ENCODE measurements at places on chromosomes 1 and 21.

DNA sequence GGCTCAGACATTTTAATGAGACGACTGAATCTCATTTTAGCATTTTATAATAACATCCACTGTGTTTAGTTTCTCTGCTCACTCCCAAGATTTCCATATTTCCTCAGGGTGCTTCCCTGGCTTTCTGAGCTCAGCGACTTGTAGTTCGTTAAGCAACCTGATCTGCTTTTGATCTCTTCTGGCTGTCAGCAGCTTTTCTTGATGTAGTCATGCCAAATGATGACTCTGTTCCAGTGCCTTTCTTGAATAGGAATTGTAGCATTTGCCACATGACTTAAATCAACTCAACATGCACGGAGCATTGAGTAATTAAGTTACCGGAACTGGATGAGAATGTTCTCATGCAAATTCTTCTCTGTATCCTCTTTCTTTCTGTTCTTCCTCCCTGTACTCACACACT lies 246.1 kb downstream of the FMN2 start:
- DNase-seq = no peak

- DNase-seq = no peak
Measured at GRCh38 chr1:112818990-112819689, 104.0 kb upstream of the PPM1J start.

GRCh38 chr1:6418668-6419396 lies 887 bp downstream of the HES2 start:
- no peak for DNase-seq

DNA sequence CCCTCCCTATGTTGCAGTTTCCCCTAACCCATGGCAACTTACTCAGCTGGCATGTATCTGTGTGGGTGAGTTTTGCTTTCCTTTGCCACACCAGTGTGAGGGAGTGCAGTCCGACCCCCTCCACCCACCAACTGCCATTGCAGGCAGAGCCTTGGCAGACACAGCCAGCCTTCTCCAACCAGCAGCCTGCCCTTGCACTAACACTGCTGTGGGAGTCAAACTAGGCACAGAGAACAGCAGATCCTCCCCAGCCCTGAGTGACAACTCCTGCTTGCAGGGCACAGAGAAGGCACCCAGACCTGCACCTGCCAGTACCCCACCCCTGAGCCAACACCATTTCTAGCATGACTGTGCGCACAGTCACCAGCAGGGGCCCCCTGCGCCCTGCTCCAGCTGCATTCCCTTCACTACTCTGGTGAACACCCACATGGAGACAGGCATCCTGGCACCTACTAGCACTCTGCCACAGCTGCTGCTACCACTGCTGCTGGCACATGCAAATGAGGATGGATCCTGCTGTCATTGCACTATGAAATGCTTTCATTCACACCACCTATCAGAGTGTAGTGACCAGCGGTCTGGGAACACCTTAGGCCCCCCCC lies 98.4 kb downstream of the MAGI3 start:
- DNase-seq = no peak

DNA sequence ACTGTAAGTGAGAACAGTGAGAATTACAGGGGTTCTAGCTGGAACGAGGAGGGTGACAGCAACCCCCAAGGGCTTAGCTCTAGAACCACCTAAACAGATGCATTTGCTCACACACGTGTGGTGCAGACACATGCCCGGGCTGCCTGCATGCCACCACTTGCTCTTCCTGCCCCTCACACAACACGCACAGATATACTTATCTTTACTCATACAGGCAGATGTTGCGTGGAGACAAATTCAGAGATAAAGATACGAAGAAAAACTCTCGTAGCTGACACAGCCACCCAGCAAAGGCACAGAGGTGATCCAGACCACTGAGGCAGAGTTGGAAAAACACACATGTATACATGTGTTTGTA lies 13.5 kb downstream of the VANGL1 start:
- no peak for DNase-seq

DNA sequence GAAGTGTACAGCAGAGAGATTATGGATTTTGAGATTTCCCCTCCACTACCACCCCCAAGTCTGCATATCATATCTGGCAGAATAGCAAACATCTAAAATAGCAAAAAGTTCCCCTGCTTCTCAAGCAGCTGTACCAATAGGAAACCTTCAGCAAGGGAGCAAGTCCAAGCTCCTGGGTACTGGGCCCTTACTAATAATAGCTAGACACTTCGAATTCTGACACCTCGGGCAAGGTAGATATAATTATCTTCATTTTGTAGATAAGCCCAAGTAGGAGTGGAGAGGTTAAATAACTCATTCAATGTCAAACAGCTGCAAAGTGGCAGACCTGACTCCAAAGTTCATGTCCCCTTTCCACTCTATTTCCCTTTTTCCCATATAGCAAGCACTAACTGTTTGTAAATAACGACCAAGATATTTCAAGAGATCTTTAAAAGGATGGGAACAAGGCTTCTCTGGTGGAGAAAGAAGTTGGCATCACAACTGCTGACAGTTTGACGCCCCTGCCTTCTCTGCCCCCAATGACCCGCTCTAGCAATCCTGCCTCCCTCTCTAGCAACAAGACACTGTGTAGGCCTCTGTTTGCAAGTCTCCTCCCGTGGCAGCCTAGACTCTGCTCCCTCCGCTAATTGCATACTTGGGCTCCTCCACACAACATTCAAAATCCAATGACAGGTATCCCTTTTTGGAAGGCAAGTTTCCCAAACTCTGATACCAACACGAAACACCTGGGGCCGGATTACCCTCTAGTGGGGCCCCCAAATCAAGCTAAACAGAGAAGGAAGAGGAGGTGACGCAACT lies 18.7 kb upstream of the ADAR start:
- DNase-seq = no peak

DNA sequence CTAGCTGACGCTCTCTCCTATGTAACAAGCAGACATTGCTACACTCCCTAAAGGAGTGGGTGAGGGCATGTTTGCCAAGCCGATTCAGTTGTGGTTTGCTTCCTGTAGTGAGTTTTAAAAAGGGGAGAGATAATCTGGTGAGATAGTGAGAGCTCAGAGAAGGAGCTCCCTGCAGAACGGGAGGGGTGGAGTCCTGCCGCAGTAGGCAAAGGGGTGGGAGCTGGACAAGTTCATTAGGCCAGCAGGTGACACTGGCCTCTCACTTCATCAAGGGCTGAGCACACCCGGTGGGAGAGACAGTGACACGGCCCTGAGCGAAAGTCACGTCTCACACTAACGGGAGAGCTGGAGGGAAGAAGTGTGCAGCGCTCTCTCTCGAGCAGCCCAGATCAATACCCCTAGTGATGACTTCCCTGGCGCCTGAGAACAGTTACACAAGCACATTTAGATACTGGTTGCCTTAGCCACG lies 144.0 kb upstream of the CD34 start:
- DNase-seq = no peak

GRCh38 chr1:170073893-170074249 lies 624 bp downstream of the KIFAP3 start:
- no peak for DNase-seq

GRCh38 chr1:181643631-181644030 lies 160.3 kb downstream of the CACNA1E start:
- DNase-seq = no peak

DNA sequence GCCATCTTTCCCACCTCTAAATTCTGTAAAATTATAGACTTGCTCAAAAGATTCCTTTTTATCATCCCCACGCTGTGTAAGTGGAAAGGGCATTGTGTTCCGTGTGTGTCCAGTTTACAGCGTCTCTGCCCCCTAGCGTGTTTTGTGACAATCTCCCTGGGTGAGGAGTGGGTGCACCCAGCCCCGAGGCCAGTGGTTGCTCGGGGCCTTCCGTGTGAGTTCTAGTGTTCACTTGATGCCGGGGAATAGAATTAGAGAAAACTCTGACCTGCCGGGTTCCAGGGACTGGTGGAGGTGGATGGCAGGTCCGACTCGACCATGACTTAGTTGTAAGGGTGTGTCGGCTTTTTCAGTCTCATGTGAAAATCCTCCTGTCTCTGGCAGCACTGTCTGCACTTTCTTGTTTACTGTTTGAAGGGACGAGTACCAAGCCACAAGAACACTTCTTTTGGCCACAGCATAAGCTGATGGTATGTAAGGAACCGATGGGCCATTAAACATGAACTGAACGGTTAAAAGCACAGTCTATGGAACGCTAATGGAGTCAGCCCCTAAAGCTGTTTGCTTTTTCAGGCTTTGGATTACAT lies 61.9 kb downstream of the POFUT2 start:
- DNase-seq = no peak

- DNase-seq = no peak
Measured at GRCh38 chr21:27953340-27954045, 986.6 kb upstream of the ADAMTS5 start.

DNA sequence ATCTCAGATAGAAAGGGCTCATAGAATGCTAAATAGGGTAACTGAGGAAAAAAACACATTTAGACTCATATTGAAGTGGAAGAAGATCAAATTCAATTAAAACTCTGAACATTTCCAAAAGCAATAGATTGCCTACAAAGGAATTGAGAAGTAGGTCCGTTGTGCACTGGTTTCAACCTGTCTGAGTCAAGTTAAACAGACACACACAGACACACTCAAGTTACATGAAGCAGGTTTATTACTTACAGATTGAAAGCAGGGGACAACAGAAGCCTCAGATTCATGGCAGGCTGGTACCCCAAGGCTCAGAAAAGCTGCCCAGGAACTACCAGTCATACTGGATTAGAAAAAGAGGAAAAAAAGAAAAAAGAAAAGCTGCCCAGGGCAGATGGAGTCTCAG lies 20.7 kb upstream of the S100A2 start:
- DNase-seq = no peak

DNA sequence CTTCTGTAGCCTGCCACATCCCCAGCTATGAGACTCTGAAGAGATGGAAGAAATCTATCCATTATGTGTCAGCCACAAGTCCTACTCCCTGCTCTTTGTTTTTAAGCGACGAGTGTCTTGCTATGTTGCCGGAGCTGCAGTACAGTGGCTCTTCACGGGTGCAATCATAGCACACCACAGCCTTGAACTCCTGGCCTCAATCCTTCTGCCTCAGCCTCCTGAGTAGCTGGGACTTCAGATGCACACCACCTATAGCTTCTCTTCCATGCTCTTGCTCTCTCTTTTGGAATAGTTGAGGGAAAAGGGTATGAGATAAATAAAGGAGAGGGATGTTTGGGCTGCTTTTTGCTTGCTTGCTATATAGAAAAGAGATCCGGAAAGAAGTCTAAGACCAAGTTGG lies 1.6 kb downstream of the TUFT1 start:
- DNase-seq = no peak

DNA sequence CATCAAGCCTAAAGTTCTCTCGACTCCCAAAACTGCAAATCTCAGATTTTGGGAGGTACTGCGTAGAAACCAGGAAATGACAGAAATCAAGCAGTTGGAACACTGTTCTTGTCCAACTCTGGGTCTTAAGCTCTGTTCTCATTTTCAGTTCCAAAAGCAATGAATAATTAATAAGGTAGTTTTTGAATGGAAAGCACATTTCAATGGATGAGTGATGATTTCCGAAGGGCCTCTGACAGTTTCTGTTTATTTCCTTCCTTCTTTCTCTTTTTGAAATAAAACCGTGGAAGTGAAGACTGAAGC lies 20.9 kb upstream of the TARBP1 start:
- DNase-seq = no peak

- DNase-seq = no peak
Measured at GRCh38 chr1:6955357-6956094, 170.3 kb downstream of the CAMTA1 start.

GRCh38 chr21:33963848-33964555 lies 48.4 kb upstream of the ATP5PO start:
- DNase-seq = no peak

DNA sequence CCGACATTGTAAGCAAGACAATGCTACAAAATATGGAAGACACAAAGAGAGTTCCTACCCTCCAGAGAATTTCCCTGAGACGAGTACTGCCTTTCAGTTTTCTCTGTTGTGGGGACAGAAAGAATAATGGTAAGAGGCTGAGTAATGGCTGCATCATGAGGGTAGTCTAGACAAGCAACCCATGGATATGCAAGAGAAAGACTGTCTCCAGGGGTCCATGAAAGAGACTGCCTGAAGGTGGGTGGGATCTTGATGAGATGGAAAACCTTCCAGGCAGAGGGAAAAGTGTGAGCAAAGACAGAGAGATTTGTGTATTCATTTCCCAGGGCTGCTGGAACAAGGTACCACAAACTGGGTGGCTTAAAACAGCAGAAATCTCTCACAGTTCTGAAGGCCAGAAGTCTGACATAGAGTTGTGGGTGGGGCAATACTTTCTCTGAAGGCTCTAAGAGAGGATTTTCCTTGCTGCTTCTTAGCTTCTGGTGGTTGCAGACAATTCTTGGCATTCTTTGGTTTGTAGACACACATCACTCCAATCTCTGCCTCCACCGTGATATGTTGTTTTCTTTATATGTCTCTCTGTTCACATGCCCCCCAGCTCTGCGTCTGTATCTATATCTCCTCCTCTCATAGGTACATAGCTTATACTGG lies 41.4 kb downstream of the ANP32E start:
- DNase-seq = no peak

GRCh38 chr1:231485029-231485784 lies 43.3 kb upstream of the TSNAX start:
- DNase-seq = no peak

- DNase-seq = no peak
Measured at GRCh38 chr1:54977533-54978297, 2.7 kb upstream of the TMEM61 start.

DNA sequence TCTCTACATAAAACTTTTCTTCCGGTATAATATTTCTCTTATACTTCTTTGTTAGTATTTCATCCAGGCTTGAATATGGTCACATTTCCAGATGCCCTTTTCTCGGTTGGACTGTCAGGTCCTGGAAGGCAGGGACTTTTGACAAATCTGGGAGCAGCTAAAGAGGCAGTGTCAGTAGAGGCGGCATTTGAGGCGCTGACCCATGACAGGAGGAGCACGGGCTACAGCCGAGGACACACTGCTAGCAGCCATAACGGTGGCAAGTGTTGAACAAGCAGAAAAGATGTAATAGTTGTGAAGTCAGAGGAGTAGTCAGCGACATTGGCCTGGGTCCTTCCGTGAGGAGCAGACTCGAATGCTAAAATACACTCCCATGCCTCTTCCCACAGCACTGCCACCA lies 14.5 kb upstream of the NRIP1 start:
- DNase-seq = no peak

DNA sequence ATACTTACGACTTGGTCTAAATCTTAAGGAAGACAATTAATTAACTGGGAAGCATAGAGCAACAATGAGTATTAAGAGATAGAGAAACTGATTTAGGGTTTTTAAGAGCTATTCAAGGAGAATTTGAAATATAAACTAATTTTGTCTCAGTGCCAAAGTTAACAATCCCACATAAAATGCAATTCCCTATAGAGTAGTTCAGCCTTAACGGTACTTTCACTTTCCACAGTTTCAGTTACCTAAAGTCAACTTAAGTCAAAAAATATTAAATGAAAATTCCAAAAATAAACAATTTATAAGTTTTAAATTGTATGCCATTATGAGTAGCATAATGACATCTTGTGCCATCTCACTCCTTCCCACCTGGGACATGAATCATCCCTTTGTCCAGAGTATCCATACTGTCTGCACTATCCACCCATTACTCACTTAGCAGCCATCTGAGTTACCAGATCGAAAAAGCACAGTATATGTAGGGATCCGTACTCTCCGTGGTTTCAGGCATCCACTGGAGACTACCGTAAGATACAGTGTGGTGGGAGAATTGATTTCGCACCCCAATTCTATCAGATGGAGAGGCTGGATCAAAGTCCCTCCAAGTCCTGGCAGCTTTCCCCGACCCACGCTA lies 4.8 kb upstream of the SARS1 start:
- DNase-seq = no peak

Measured in DMS 273 treated with DMSO at 0.1 percent for 48 hours (cell line).